ENCODE measurements at places on chromosomes 11 and 22. TPM values are rescaled to one million over a fixed set of nuclear protein-coding genes. Genes with fewer than 3 reads are reported as not detected.

The SCN4B gene
- not detected for total RNA-seq

The MIOX gene
- not detected for total RNA-seq

The MIAT gene
- total RNA-seq, result 229 TPM

The OR51B2 gene
- not detected for total RNA-seq

The KRTAP5-1 gene
- not detected for total RNA-seq

The FOLR1 gene
- total RNA-seq, result not detected

The CYB5R2 gene
- 1.6 TPM for total RNA-seq

The MMP13 gene
- total RNA-seq, result not detected

The KRTAP5-6 gene
- total RNA-seq, result not detected

The HBG1 gene
- not detected for total RNA-seq

The FAM83F gene
- 0.30 TPM for total RNA-seq

The SLC43A3 gene
- total RNA-seq, result 67.8 TPM

The SPINDOC gene
- 35.1 TPM for total RNA-seq

The NRIP3 gene
- 1.4 TPM for total RNA-seq

DNA sequence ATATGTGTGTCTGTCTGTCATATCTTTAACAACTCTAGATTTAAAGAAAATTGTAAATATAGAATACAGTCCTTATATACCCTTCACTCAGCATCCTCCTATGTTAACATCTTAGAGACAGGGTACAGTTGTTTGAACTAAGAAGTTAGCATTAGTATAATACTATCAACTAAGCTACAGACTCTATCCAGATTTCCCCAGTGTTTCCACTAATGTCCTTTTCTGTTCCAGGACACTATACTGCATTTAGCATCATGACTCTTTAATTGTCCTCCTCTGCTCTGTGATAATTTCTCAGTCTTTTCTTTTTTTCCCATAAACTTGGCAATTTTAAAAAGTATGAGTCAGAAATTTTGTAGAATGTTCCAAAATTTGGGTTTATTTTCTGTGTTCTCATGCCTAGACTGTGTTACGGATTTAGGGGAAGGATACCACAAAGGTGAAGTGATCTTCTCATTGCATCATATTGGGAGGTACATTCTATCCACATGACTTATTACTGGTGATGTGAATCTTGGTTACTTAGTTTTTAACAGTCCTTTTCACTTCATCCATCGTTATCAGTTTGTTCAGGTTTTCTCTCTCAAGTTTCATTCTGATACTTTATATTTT is 168.4 kb downstream of the SBF2 start:
- no peak overlapping the region for H3K4me3 ChIP-seq
- peaks cover 3% of the 10 kb centered on the region for H3K4me1 ChIP-seq
- H3K27ac ChIP-seq, result no peak overlapping the region
- H3K27me3 ChIP-seq, result no peaks in the 10 kb centered on the region
- no peaks in the 10 kb centered on the region for H3K36me3 ChIP-seq

DNA sequence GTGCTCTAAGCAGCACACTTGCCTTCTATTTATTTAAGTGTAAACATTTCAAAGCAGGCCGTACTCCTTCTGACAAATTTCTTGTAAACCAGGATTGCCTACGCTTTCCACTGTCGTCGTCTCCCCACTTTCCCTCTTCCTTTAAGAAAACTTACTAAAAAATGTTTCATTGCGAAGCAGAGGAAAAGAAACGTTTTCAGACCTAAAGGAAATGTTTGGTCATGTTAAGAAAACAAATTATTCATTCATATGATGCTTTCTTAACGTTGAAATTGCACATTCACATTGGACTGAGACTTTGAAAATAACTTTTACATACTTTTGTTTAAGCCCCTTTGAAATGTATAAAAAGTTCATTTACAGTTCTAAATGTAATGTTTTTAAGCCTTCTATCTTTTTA is 106.0 kb downstream of the EMSY start:
- no peak overlapping the region for H3K4me3 ChIP-seq
- no peak overlapping the region for H3K27ac ChIP-seq
- DNase-seq, result no peak
- peaks cover 11% of the 10 kb centered on the region for H3K36me3 ChIP-seq
- peaks cover 6% of the 10 kb centered on the region for H3K4me1 ChIP-seq
- no peaks in the 10 kb centered on the region for H3K27me3 ChIP-seq

- no peak overlapping the region for H3K4me3 ChIP-seq
- H3K27ac ChIP-seq, result peak overlapping the region; percentile 27
- peaks cover 19% of the 10 kb centered on the region for H3K36me3 ChIP-seq
- H3K4me1 ChIP-seq, result peaks cover 45% of the 10 kb centered on the region
- DNase-seq, result peak; percentile 19
Observed at GRCh38 chr22:37172266-37173245, 15.5 kb downstream of the C1QTNF6 start.

- H3K27me3 ChIP-seq, result peaks cover 70% of the 10 kb centered on the region
- H3K27ac ChIP-seq, result no peak overlapping the region
- peak overlapping the region; percentile 78 for H3K4me3 ChIP-seq
- H3K36me3 ChIP-seq, result no peaks in the 10 kb centered on the region
- H3K4me1 ChIP-seq, result peaks cover 15% of the 10 kb centered on the region
- DNase-seq, result peak; percentile 58
Observed at GRCh38 chr22:29071261-29072045, 1.4 kb upstream of the KREMEN1 start.

DNA sequence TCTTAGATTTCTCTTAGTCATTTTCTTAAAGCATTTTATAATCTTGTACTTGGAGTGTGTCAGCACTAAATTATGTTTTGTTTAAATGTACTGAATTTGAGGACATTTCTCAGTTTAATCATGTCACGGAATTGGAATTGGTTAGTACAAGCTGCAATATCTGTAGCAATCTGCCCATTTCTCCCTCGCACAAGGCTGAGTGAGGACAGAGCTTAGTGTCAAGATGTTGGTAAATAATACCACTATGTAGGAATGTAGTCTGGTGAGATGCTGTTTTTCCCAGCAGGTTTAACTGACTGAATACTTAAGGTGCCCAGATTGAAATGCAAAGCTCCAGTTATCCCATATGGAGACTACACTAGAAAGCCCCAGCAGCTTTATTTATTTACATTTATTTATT is 30.6 kb downstream of the SREBF2 start:
- no peak for DNase-seq
- H3K27ac ChIP-seq, result no peak overlapping the region
- peaks cover 27% of the 10 kb centered on the region for H3K4me1 ChIP-seq
- H3K4me3 ChIP-seq, result no peak overlapping the region

- no peak for DNase-seq
- H3K36me3 ChIP-seq, result no peaks in the 10 kb centered on the region
- no peak overlapping the region for H3K4me3 ChIP-seq
- H3K27ac ChIP-seq, result no peak overlapping the region
- no peaks in the 10 kb centered on the region for H3K4me1 ChIP-seq
Observed at GRCh38 chr11:126496576-126497337, 141.3 kb downstream of the ST3GAL4 start.

DNA sequence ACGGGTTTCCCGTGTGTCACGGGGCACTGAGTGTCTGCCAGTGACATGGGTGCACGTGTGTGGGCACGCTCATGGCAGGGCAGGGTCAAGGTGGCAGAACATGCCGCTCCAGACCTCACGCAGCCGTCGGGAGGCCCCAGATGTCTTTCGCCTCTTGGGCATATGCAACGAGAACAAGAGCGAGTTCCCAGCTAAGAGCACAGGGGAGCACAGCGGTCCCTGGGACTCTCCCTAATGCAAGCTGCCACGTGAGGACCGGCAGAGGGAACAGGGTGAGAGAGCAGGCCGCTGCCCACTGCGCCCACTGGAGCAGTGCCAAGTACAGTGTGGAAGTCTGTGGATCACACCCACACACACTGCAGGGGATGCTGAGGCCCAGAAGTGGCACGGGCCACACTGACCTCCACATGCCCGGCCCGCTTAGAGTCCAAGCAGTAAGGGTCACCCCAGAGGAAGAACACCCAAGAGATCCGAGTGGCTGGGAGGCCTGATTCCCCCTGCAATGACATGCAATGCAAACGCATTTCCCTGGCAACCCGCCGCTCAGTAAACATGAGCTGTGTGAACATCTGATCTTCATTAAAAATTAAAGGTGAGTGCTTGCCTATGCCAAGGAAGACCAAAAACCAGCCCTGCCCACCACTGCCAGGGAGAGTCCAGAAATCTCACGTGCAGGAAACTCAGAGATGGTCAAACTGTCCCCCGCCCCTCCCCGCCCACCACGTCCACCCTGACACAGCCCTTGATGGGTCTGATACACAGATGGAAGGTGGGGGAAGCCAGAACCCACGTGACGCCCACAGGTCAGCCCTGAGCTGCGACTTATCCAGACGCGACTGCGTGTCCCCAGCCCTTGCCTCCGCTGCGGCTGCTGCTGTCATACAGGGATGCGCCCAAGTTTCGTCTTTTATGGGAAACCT is 11.7 kb downstream of the CERK start:
- DNase-seq, result no peak
- no peak overlapping the region for H3K27ac ChIP-seq
- H3K4me3 ChIP-seq, result no peak overlapping the region
- H3K4me1 ChIP-seq, result peaks cover 11% of the 10 kb centered on the region
- peaks cover 10% of the 10 kb centered on the region for H3K36me3 ChIP-seq
- H3K27me3 ChIP-seq, result no peaks in the 10 kb centered on the region

- H3K4me3 ChIP-seq, result no peak overlapping the region
- no peak for DNase-seq
- H3K36me3 ChIP-seq, result no peaks in the 10 kb centered on the region
- no peak overlapping the region for H3K27ac ChIP-seq
Observed at GRCh38 chr11:117749541-117749910, 47.5 kb downstream of the DSCAML1 start.

- peaks cover 15% of the 10 kb centered on the region for H3K4me1 ChIP-seq
- H3K27me3 ChIP-seq, result peaks cover 20% of the 10 kb centered on the region
- no peaks in the 10 kb centered on the region for H3K36me3 ChIP-seq
- no peak overlapping the region for H3K27ac ChIP-seq
- DNase-seq, result no peak
Observed at GRCh38 chr22:22811016-22812009, 76.3 kb upstream of the IGLL5 start.

DNA sequence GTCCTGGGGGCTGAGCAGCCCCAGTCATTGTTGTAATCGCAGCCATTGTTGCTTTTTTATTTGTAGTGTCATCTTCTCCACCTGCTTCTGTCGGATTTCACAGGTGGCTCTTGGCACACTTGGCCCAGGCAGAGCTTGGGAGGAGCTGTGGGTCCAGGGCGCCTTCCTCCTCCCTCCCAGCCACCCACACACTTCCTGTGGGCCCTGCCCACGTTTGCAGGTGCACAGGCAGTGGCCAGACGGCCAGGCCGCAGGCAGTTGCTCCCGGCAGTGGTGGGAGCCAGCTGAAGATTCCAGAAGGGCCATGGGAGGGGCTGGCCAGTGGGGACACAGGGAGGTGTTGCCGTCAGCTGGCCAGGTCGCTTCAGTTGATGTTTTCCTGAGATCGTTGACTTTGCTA is 1191.9 kb downstream of the BRD1 start:
- peaks cover 8% of the 10 kb centered on the region for H3K4me1 ChIP-seq
- DNase-seq, result no peak
- H3K27me3 ChIP-seq, result no peaks in the 10 kb centered on the region
- no peak overlapping the region for H3K4me3 ChIP-seq
- peak overlapping the region; percentile 2 for H3K27ac ChIP-seq
- H3K36me3 ChIP-seq, result no peaks in the 10 kb centered on the region

DNA sequence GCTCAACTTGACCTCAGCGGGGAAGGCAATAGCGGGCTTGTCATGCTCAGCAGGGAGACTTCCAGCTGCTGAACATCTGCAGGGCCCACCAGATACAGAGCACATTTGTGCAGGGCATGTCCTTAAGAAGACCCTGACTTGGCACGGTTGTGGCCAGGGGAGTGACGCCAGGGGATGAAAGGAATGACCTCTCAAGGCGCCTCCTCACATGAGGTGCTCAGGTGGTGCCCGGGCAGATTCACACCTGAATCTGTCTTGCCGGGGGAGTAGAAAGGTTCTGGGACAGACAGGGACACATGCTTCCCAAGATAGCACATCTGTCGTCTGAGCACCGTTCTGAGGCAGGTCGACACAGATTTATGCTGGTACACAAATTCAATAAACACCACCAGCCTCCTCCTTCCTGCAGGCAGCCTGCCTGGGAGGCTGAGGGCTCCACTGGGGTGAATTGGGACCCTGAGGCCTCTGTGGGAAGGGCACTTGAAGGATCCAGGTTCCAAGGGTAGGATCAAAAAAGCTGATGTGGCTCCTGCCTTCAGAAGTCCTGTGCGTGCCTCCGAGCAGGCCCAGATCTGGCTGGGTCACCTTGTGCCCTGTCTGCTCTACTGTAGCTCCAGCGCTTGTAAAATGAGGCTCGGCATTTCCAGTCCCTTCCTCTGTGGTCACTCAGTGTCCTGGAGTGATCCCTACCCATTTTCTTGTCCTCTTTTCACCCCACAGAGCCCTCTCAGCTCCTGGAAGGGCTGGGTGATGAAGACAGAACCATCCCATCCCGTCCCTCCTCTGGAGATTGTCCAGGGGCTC is 49.6 kb upstream of the NECTIN1 start:
- H3K36me3 ChIP-seq, result no peaks in the 10 kb centered on the region
- no peaks in the 10 kb centered on the region for H3K4me1 ChIP-seq
- H3K27me3 ChIP-seq, result peaks cover 6% of the 10 kb centered on the region
- no peak overlapping the region for H3K27ac ChIP-seq
- no peak for DNase-seq

DNA sequence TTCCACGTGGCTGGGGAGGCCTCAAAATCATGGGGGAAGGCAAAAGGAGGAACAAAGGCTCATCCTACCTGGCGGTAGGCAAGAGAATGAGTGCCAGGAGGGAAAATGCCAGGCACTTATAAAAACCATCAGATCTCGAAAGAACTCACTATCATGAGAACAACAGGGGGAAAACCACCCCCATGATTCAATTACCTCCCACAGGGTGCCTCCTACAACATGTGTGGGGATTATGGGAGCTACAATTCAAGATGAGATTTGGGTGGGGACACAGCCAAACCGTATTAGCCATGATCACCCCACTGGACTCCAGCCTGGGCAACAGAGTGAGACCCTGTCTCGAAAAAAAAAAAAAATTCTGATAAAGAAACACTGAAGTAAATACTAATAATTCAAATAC is 87.1 kb downstream of the FCHSD2 start:
- peaks cover 7% of the 10 kb centered on the region for H3K4me1 ChIP-seq
- H3K4me3 ChIP-seq, result no peak overlapping the region
- H3K27me3 ChIP-seq, result no peaks in the 10 kb centered on the region
- H3K27ac ChIP-seq, result peak overlapping the region; percentile 6

DNA sequence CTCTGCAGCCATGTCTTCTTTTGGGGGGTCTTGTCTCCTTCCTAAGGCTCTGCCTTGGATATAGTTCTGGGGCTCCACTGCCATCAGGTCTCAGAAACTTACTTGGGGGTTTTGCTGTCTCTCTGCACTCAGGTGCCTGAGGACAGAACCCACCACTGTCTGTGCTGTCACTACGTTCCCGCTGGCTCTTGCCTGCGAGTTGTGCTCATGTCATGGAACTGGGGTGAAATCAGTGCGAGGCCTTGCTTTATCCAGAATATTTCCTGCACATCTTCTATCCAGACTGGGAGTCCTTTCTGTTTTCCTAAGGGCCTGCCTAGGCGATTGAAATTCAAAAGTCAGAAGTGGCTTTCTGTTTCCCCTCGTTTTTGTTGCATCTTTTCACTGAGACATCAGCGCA is 6.6 kb upstream of the USP2 start:
- no peaks in the 10 kb centered on the region for H3K4me1 ChIP-seq
- no peaks in the 10 kb centered on the region for H3K36me3 ChIP-seq
- no peak overlapping the region for H3K27ac ChIP-seq
- H3K27me3 ChIP-seq, result peaks cover 7% of the 10 kb centered on the region
- no peak for DNase-seq

- no peaks in the 10 kb centered on the region for H3K36me3 ChIP-seq
- peaks cover 13% of the 10 kb centered on the region for H3K4me1 ChIP-seq
- H3K27ac ChIP-seq, result no peak overlapping the region
- no peaks in the 10 kb centered on the region for H3K27me3 ChIP-seq
- no peak overlapping the region for H3K4me3 ChIP-seq
Observed at GRCh38 chr11:57871231-57871630, 109.6 kb downstream of the CTNND1 start.

GRCh38 chr11:33701302-33702230 is 940 bp upstream of the C11orf91 start:
- no peak for DNase-seq
- peaks cover 4% of the 10 kb centered on the region for H3K36me3 ChIP-seq
- H3K4me3 ChIP-seq, result peak overlapping the region; percentile 83

All from activated naive CD8-positive, alpha-beta T cell treated with anti-CD3 and anti-CD28 coated beads, Interleukin-2, amount 10 ng/mL, durations not matched to agents 7 days and 5 days (primary cell).